ENCODE measurements at places on chromosomes 7 and 10. TPM values are rescaled to one million over a fixed set of nuclear protein-coding genes. Genes with fewer than 3 reads are reported as not detected.

- no peak overlapping the region for H3K27ac ChIP-seq
- no peaks in the 10 kb centered on the region for H3K27me3 ChIP-seq
- no peak overlapping the region for H3K4me3 ChIP-seq
- H3K36me3 ChIP-seq, result no peaks in the 10 kb centered on the region
- no peaks in the 10 kb centered on the region for H3K4me1 ChIP-seq
Observed at GRCh38 chr10:50941629-50942028, 56.2 kb upstream of the A1CF start.

DNA sequence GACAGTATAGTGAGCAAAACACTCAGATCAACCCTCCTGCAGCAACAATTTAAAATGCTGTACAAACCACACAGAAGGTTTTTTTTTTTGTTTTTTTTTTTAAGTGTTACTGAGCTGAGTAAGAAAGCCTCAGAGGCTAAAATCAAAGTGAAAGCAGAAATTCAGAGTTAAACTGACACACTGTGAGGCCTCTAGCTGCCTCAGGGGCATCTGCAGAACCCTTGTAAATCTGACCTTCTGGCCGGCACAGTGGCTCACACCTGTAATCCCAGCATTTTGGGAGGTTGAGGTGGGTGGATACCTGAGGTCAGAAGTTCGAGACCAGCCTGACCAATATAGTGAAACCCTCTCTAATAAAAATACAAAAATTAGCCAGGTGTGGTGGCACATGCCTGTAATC, 7.4 kb upstream of the GNA12 start:
- no peak overlapping the region for H3K4me3 ChIP-seq
- H3K27ac ChIP-seq, result no peak overlapping the region
- DNase-seq, result no peak
- H3K27me3 ChIP-seq, result no peaks in the 10 kb centered on the region

Gene CYP26A1
- total RNA-seq, result not detected

DNA sequence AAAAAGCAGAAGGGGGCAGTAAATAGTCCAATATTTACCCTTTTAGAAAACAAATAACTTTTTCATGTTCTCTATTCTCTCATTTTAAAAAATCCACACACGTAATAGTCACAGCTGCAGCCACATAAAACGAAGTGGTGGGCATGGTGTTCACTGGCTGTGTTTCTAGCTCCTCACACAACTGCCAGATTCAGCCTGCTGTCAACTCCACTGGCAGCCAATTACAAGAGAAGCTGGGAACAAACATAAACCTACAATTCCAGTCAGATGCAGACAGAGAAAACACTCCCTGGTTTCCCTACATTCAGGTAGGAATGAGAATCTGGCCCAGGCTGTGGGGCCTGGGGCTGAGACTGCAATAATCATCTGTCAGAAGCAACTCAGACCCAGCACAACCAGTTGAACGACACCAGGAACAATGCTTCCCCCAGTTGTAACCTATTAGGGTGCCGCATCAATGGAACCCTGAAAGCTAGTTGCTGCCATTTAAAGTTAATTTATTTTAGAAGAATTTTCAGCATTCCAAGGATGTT, 29.1 kb downstream of the ERCC6 start:
- no peaks in the 10 kb centered on the region for H3K4me1 ChIP-seq
- no peak overlapping the region for H3K4me3 ChIP-seq
- DNase-seq, result no peak
- no peaks in the 10 kb centered on the region for H3K27me3 ChIP-seq

DNA sequence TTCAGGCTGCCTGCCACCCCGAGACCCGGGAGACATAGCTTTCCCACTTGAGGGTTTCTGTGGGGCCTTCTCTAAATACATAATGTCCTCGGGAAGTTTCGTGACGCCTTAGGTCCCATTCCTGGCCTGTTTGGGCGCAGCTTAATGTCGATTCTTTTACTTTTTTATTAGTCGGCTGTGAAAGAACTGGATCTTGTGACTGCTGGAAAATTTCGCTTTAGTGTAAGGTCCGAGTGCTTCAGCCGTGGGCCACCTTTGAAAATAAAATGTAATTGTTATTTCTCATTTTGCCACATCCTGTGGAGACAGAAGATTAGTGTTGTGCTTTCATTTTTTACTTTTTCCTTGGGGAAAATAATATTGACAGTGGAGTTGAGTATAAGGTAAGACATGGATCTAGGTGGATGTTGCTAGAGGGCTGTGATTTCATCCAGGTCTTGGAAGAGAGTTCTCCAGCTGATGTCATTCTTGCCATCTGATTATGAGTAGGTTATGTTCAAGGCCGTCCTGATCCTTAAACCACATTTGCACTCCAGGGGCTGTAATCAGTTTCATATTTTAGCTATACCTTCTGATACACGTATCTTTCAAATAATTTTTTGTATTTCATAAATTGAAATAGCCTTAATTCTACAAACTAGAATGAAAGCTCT, 830 bp downstream of the RAB18 start:
- H3K4me1 ChIP-seq, result peaks cover 33% of the 10 kb centered on the region
- peak overlapping the region; percentile 93 for H3K27ac ChIP-seq
- peak overlapping the region; percentile 86 for H3K4me3 ChIP-seq
- H3K36me3 ChIP-seq, result no peaks in the 10 kb centered on the region
- H3K27me3 ChIP-seq, result no peaks in the 10 kb centered on the region

- H3K27ac ChIP-seq, result no peak overlapping the region
- H3K36me3 ChIP-seq, result no peaks in the 10 kb centered on the region
- H3K27me3 ChIP-seq, result peaks cover 4% of the 10 kb centered on the region
Observed at GRCh38 chr10:86664341-86665217, 3.7 kb upstream of the LDB3 start.

DNA sequence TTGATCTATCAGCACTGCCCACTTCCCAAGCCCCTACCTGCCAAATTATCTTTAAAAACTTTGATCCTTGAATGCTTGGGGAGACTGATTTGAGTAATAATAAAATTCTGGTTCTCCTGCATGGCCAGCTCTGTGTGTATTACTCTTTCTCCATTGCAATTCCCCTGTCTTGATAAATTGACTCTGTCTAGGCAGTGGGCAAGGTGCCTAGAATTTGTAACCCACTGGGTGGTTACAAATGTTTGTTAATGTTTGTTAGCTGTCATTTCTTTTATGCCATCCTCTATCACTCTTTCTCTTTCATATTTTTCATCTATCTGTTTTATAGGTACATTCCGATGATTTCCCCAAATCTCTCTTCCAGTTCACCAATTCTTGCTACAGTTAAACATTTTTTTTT, 694.1 kb downstream of the TYW1 start:
- H3K4me3 ChIP-seq, result no peak overlapping the region
- H3K27me3 ChIP-seq, result no peaks in the 10 kb centered on the region
- no peaks in the 10 kb centered on the region for H3K4me1 ChIP-seq
- no peaks in the 10 kb centered on the region for H3K36me3 ChIP-seq

GRCh38 chr7:17411922-17412321, 113.5 kb downstream of the AHR start:
- H3K27ac ChIP-seq, result no peak overlapping the region
- no peak for DNase-seq
- H3K4me1 ChIP-seq, result peaks cover 21% of the 10 kb centered on the region
- H3K27me3 ChIP-seq, result no peaks in the 10 kb centered on the region

DNA sequence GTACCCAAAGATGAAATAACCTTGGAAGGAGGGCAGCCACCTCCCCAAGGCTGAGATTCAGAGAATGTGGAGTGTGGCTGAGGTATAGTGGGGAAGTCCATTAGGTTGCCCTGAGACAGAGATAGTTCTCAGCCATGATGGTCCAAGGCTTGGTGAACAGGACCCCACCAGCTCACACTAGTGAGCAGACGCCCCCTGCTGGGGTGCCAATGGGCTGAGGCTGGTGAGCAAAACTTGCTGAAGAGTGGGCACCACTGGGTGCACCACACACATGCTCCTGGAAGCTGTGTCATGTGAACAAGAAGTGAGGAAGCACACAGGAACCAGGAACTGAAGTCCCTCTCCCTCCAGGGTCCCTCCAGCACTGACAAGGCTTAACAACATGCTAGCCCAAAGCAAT, 8.9 kb downstream of the FBXL13 start:
- no peaks in the 10 kb centered on the region for H3K27me3 ChIP-seq
- no peak overlapping the region for H3K4me3 ChIP-seq
- no peaks in the 10 kb centered on the region for H3K36me3 ChIP-seq
- DNase-seq, result no peak

- no peak for DNase-seq
- no peaks in the 10 kb centered on the region for H3K27me3 ChIP-seq
- H3K27ac ChIP-seq, result no peak overlapping the region
- H3K4me1 ChIP-seq, result no peaks in the 10 kb centered on the region
Observed at GRCh38 chr10:125849448-125849847, 26.1 kb downstream of the BCCIP start.

DNA sequence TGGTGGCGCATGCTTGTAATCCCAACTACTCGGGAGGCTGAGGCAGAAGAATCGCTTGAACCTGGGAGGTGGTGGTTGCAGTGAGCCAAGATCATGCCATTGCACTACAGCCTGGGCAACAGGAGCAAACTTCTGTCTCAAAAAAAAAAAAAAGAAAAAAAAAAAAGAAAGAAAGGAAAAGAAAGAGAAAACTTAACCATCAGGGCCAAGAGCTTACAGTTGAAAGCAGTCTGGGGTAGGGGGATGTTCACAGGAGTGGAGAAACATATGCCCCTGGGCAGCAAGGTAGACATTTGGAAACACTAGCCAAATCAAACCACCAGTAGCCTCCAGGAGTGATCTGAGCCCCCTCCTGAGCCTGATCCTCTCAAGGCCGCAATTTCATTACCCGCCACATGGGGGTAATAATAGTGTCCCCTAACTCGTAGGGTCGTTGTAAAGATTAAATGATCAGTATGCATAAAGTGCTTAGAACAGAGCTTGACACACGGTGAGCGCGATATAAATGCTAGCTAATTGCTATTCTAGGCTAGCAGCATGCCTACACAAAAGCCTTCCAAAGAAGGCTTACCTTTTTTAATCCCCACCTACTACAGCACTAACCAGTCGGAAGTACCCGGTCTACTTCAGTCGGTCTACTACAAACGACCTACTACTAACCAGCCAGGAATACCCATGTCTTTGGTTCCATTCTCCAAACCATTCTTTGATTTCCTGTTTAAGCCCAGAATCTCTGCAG, 274.3 kb upstream of the NEBL start:
- peak overlapping the region; percentile 90 for H3K27ac ChIP-seq
- H3K4me1 ChIP-seq, result peaks cover 20% of the 10 kb centered on the region
- no peaks in the 10 kb centered on the region for H3K36me3 ChIP-seq
- H3K4me3 ChIP-seq, result peak overlapping the region; percentile 68
- H3K27me3 ChIP-seq, result peaks cover 31% of the 10 kb centered on the region

DNA sequence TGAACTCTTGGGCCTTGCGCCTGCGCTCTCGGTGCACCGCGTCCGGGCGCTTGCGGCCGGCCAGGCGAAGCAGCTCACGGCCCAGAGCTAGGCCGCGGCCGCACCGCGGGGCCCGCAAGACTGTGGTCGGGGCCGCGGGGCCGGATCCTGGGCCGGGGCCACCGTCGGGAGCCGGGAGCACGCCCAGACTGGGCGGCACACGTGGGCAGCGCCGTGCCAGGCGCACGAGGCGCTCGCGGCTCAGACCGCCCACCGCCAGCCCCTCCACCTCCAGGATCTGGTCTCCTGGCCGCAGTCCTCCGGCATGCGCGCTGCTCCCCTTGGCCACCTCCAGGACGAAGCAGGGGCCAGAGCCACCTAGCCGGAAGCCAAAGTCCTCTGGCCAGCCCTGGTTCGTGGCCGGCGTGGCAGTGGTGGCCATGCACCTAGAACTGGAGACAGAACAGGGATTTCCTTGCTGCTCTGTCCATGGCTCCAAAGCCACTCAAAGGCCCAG, at the start of gene GRID2IP:
Gene GRID2IP, minus strand, starts transcription at position 446 of the 496 bp plus-strand sequence. Its CDS starts 25 bp downstream, at position 421.
- H3K4me1 ChIP-seq, result no peaks in the 10 kb centered on the region
- no peaks in the 10 kb centered on the region for H3K36me3 ChIP-seq
- H3K27ac ChIP-seq, result no peak within 1 kb of the TSS
- no peak for DNase-seq

DNA sequence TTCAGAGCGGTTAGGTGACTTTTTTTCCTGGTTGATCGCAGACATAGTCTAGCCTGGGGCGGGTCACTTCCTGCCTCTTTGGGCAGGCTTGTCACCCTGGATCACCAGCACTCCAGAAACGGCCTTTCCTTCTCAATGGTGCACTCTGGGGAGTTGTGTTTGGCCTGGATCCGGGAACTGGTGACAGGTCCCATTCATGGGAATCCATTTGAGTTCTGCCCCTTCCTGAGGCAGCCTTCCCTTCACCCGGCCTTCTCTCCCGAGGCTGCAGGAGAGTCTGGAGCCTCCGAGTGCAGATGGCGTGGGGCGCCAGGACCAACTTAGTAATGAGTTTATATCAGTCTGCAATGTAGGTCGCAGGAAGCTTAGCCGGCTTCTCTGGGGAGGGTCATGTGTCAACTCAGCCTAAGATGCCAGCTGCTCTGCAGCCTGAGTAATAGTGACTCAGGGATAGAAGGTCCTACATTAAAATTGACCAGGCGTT, 54.2 kb downstream of the TACR2 start:
- no peak overlapping the region for H3K4me3 ChIP-seq
- peak; percentile 70 for DNase-seq
- peaks cover 53% of the 10 kb centered on the region for H3K4me1 ChIP-seq
- H3K27me3 ChIP-seq, result no peaks in the 10 kb centered on the region
- H3K27ac ChIP-seq, result peak overlapping the region; percentile 62
- H3K36me3 ChIP-seq, result peaks cover 58% of the 10 kb centered on the region

- no peaks in the 10 kb centered on the region for H3K4me1 ChIP-seq
- DNase-seq, result no peak
- no peaks in the 10 kb centered on the region for H3K27me3 ChIP-seq
- H3K36me3 ChIP-seq, result no peaks in the 10 kb centered on the region
- no peak overlapping the region for H3K4me3 ChIP-seq
Observed at GRCh38 chr10:43882711-43883110, 234.0 kb upstream of the ZNF32 start.

Gene ACSM6
- total RNA-seq, result not detected

DNA sequence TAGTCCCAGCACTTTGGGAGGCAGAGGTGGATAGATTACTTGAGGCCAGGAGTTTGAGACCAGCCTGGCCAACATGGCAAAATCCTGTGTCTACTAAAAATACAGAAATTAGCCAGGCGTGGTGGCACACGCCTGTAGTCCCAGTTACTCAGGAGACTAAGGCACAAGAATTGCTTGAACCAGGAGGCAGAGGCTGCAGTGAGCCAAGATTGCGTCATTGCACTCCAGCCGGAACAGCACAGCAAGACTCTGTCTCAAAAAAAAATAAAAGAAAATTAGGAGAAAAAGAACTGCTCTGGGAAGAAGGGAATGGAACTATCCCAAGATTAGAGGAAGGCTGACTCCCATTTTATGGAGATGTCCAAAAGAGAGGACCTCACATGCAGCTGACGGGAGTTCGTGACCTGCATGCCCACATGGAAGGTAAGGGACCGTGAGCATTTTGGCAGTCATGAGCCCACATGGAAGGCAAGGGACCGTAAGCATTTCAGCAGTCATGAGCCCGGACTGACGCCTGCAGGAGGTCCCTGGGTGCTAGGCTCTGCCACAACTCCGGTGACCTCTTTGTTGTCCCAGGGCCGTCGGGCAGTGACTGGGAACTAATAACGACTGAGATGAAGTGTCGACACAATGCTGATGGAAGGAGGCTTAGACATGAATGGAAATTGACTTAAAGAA, 18.6 kb upstream of the GTPBP4 start:
- H3K36me3 ChIP-seq, result no peaks in the 10 kb centered on the region
- H3K4me3 ChIP-seq, result no peak overlapping the region
- peaks cover 33% of the 10 kb centered on the region for H3K4me1 ChIP-seq
- DNase-seq, result no peak
- H3K27ac ChIP-seq, result peak overlapping the region; percentile 71
